ENCODE measurements at places on chromosomes 5 and 9.

- DNase-seq = no peak
These were observed 9.2 kb downstream of the SPINK4 start for GRCh38 chr9:33249087-33249658.

- DNase-seq = no peak
These were observed 76.1 kb upstream of the CXCL14 start for GRCh38 chr5:135654761-135655467.

DNA sequence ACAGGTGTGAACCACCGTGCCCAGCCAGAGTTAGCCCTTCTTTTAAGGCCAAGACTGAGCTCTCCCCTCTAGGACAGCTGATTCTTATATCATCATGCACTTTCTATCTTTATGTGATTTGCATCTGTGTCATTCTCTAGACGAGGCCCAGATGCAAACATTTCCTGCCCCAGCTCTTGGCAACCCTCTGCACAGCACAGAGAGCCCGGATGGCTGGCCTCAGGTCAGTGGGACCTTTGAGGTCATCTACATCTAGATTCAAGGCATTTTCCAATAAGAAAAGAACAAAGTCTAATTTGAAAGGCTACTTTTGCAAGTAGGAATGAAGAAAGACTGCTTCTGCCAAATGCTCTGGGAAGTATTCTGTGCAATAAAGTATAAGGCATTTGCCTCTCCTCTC, 109.0 kb upstream of the DAB2 start:
- DNase-seq = no peak

DNA sequence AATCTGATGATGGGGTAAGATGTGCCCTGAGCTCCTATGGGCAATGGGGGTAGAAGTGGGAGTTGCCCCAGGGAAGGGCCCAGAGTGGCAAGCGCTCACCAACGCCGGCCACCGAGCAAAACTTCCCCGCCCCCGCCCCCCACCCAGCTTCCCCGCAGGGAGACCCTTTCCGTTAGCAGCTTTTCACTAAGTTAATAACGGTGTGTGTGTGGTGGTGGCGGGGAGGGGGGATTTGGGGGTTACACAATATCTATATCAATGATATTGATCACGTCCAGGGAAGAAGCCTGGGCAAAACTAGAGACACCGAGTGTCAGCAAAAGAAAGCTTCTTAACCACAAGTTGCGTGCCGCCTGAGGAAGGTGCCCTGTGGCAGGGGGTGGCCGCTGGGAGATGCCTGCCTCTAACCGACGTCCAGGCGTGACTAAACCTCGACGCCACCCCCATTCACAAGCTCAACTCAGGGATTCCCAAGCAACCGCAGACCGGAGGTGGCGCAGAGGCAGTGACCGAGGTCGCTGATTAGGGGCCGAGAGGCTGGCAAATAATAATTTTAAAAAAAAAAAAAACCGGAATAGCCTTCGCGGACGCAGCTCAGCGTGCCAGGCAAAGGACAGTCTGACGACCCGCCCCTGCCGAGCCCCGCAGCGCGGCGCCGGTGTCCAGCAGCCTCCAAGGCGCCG, 222.6 kb downstream of the MEF2C start:
- no peak for DNase-seq

GRCh38 chr5:119367502-119368237, 11.9 kb downstream of the TNFAIP8 start:
- no peak for DNase-seq

DNA sequence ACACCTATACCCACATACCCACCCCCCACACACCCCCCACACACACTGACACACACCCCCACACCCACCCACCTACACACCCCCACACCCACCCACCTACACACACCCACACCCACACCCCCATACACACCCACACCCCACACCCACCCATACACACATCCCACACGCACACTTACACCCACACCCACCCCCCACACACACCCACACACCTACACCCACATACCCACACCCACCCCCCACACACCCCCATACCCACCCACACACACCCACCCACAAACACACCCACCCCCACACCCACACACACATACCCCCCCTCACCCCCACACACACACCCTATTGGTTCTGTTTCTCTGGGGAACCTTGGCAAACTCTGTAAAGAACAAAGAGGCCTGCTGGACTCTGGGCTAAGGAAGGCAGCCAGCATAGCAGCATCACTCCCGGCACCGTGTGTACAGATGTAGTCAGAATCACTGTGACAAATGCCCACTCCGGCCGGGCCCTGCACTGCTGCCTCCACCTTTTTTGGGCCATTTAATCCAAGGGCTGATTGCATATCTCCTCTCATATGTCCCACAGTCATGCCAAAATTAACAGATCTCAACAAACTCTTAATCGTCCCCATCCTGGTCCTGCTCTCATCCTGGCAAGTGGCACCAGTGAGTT, 42.3 kb downstream of the COL23A1 start:
- DNase-seq = no peak

GRCh38 chr5:82975812-82976211, 101.4 kb downstream of the TMEM167A start:
- no peak for DNase-seq

DNA sequence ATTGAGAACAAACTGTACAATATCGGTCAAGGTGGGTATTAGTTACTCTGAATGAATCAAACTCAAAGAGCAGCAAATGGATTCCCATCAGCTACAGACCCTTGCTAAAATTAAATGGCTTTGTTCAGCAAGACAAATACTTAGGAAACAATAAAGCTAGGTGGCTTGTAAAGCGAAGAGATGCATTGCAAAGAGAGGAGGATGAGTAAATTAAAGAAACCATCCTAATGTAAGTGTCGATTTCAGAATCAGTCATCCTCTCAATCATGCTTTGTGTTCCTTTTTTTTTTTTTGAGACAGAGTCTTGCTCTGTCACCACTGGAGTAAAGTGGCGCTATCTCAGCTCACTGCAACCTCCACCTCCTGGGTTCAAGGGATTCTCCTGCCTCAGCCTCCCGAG, 359.2 kb upstream of the ZNF462 start:
- no peak for DNase-seq

GRCh38 chr9:124279531-124280175, 21.9 kb downstream of the NEK6 start:
- DNase-seq = no peak

- no peak for DNase-seq
These were observed 16.5 kb upstream of the SPARC start for GRCh38 chr5:151703227-151703626.

GRCh38 chr5:52498607-52499006, 289.1 kb upstream of the ITGA1 start:
- DNase-seq = no peak

- DNase-seq = no peak
These were observed 174.1 kb downstream of the C9orf152 start for GRCh38 chr9:110033869-110034268.

GRCh38 chr5:137037848-137038247, 461.3 kb downstream of the SPOCK1 start:
- no peak for DNase-seq

GRCh38 chr5:128328446-128328845, 209.6 kb downstream of the FBN2 start:
- no peak for DNase-seq

- DNase-seq = no peak
These were observed 32.2 kb downstream of the NACC2 start for GRCh38 chr9:136062657-136063439.

Measured in GM04503 (cell line).